Stromal cell of bone marrow (primary cell): ENCODE measurements at places on chromosomes 6 and 20.

DNA sequence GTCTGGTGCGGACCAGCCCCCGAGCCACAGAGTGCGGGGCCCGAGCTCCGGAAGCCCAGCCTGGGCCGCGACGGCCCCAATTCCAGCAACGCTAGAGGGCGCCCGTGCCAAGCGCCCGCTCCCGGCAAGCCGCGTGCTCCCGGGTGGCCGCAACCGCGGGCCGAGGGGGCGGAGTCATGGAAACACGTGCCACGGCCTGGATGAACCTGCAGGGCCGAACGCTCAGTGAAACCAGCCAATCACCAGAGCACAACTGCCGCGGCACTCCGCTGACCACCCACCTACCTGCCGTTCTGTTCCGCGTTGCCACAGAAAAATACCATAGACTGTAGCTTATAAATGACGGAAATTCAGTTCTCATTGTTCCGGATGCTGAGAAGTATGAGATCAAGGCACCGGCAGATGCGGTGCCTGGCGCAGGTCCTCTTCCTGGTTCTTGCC lies 85.7 kb upstream of the FOXC1 start:
- DNase-seq, result peak; percentile 22

- no peak for DNase-seq
These were observed 87.7 kb downstream of the RREB1 start for GRCh38 chr6:7195339-7196018.

DNA sequence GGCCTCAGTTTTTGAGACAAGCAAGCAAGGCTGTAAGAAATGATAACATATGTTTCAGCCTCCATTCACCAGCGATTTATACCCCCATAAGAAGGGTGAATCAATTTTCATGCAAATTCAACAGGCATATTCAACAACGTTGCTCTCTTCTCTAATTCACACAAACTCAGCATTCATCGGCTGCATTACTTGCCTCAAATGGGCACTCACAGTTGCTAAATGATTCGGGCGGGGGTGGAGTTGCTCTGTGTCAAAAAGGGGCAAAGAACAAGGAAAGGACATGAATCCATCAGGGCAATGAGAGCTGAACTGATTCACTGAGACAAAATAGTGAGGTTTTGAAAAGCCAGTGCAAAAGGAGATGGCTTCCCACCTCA lies 9.0 kb downstream of the MOXD1 start:
- DNase-seq, result no peak

- DNase-seq, result no peak
These were observed 174.3 kb downstream of the TFAP2B start for GRCh38 chr6:50992704-50993625.

DNA sequence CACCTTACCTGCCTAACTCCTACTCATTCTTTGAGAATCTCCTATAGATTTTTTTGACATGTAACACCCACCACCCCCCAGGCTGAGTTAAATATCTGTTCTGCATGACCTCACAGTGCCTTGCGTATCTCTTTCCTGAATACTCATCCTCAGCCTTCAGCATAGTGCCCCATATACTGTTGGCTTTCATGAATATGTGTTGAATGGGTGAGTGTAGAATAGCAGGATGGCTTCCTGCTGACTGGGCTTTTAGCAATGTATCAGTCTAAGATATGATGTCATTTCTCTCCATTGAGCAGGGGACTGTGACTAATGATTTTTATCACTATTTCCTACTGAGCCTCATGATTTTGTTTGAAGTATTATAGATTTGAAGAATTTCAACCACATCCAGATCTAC lies 361.6 kb upstream of the MARCKS start:
- peak; percentile 53 for DNase-seq

- no peak for DNase-seq
These were observed 55.7 kb downstream of the MAFB start for GRCh38 chr20:40633123-40633850.
